Right ventricle myocardium inferior (tissue), 1 donor: ENCODE measurements at places on chromosomes 5 and 9. TPM values are rescaled to one million over a fixed set of nuclear protein-coding genes. Genes with fewer than 3 reads are reported as not detected.

The SNAPC4 gene
- total RNA-seq, result 4.0 TPM

The PCDHAC2 gene
- total RNA-seq, result 0.30 TPM

The SLC6A7 gene
- not detected for total RNA-seq

The PCDHA12 gene
- total RNA-seq, result not detected

- no peak for DNase-seq
Measured at GRCh38 chr5:178449163-178450070, 140.8 kb downstream of the COL23A1 start.

The TRIM36 gene
- total RNA-seq, result 0.19 TPM

- no peak for DNase-seq
Measured at GRCh38 chr5:172424111-172424490, 30.2 kb downstream of the SH3PXD2B start.

GRCh38 chr5:126044111-126044668 is 379.0 kb upstream of the GRAMD2B start:
- no peak for DNase-seq
